ENCODE measurements at places on chromosomes 6 and 20.

- DNase-seq = no peak
Measured at GRCh38 chr6:163419413-163420288, 5.1 kb downstream of the QKI start.

DNA sequence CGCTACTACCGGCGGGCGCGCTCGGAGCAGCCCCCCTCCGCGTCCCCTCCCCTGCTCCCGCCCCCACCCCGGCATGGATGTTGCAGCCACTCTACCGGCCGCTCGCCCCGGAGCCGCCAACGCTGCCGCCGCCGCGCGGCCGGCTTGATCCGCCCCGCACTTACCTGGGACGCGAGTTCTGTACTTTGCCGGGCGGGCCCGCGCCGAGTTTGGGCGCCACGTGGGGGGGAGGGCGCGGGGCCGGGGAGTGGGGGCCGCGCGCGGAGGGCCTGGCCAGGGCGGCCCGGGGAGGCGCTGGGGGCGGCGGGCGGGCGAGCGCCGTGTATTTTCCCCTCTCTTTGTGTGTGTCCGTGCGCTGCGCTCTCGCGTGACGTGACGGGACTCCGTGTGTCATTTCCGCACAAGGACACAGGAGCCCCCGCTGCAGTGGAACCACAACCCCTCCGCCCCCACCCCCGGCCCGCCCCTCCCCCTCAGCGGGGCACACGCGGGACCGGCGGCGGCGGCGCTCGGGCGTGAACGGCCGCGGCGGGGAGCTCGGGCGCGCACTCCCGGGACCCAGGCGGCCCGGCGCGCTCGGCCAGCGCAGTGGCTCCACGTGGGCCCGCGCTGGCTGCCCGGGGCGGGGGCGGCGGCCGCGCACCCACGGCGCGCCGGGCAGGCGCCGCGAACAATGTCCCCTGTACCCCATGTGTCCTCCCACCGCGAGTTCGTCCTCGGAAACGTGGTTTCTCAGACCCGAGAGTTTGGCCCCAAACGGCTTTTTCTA is at the start of gene BEND3:
Gene BEND3, minus strand, starts transcription at position 590 of the 769 bp plus-strand sequence. CDS start 16,230 bp downstream, outside the sequence.
- peak; percentile 23 for DNase-seq

GRCh38 chr20:53751620-53752318 is 158.1 kb upstream of the ZNF217 start:
- DNase-seq = no peak

GRCh38 chr6:70538376-70538775 is 28.4 kb upstream of the SDHAF4 start:
- no peak for DNase-seq

DNA sequence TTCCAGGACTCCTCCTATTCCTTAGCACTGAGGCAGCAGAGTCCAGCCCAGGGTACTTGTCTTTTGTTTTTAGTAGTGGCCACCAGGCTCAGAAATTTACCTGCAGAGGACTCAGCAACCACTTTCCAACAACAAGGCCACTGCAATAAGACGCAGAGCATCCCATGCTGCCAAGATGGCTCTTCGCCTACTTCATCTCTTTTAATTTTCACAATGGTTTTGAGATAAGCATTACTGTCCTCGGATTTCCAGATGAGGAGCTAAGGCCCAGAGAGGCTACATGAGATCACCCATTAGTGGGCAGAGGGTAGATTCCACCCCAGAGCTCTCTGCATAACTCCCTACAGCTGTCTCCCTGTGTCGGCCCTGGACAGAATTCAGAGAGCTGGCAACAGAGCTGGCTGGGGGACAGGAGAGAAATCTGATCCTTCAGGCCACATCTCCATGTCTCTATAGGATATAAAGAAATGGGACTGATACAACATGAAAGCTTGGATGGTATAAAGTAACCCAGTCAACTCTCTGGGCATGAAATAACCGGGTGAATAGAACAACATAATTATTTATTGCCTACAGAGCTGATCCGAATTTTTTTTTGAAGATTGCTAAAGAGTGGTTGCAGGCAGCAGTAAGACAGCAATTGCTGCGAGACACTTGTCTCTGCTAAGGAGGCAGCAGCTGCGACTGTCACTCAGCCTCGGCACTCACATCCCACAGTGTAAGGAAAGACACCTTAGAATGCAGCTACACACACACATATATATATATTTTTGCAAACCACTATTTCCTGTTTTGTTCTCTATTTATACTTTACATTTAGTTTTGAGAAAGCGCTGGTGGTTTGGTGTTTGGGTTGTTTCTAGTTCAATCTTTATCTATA is 37.2 kb downstream of the SCML4 start:
- no peak for DNase-seq

DNA sequence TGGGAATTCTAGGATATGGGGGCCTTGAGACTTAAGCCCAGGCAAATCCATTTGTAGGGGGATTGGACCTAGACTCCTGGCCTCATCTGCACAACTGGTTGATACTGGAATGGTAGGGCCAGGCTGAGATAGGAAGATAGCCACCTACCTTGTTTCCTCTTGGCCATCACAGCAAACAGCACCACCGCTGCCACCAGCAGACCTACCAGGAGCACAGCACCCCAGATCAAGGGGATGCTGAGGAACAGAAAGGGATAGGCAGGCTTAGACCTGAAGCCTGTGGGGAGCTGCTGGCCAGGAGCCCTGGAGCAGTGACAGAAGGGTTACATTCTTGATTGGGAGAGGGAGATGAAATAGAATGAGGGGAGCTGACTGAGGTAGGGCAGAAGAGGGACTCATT is 3.5 kb downstream of the TREML1 start:
- no peak for DNase-seq

- no peak for DNase-seq
Measured at GRCh38 chr20:13868331-13868730, 83.5 kb downstream of the NDUFAF5 start.

DNA sequence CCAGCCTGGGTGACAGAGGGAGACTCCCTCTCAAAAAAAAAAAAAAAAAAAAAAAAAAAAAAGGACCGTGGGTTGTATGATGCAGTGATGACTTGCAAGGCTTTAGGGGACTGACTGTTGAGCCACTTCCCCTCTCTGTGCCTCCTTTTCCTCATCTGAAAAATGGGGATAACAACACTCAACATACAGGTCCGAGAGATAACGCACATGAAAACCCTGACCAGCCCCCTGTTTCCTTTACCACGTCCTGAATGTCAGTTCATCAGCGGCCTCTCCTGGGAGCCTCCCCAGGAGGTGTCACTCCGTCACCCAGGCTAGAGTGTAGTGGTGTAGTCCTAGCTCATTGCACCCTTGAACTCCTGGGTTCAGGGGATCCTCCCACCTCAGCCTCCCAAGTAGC is 3.9 kb downstream of the SLA2 start:
- DNase-seq = no peak

DNA sequence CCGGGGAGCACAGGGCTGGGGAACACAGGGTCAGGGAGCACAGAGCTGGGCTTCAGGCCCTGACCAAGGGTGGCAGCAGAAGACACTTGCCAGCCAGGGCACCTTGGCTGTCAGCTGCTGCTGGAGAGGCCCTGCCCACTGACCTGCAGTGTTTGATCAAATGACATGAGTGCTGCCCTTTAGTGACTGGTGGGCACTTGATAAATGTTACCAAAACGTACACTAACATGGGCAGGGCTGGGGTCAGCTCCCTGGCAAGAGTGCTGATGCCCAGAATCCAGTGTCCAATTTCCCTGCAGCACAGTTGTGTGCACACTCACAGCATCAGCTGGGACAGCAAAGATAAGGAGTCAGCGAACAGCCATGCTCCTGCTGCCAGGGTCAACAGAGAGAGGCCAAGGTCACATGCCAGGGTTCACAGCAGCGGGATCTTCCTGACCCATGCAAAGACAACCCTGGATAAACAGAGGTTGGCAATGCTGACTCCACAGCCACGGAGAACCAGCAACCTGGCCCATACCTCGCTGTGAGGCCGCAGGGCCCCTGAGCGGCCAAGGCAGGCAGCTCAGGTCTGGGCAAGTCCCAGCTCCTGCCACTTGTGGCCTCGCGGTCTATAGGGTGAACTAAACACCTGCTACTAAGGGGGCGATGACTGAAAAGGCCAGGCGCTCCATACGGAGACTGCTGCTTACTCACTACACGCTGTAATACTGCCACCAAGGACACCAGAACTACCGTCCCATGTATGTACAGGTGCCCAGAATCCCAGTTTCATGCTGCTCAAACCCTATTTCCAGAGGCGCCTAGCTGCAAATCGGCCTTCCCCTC is 46.3 kb downstream of the NINL start:
- DNase-seq = no peak

DNA sequence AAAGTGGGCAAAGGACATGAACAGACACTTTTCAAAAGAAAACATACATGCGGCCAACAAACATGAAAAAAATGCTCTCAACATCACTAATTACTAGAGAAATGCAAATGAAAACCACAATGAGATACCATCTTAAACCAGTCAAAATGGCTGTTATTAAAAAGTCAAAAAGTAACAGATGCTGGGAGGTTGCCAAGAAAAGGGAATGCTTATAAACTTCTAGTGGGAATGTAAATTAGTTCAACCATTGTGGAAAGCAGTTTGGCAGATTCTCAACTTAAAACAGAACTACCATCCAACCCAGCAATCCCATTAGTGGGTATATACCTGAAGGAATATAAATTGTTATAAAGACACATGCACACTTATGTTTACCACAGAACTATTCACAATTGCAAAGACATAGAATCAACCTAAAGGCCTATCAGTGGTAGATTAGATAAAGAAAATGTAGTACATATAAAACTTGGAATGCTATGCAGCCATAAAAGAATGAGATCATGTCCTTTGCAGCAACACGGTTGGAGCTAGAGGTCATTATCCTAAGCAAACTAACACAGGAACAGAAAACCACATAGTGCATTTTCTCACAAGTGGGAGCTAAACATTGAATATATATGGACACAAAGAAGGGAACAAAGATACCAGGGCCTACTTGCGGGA is 16.3 kb downstream of the CENPQ start:
- no peak for DNase-seq

GRCh38 chr6:24032896-24033688 is 92.9 kb upstream of the NRSN1 start:
- DNase-seq = no peak

GRCh38 chr20:45183084-45183483 is 8.4 kb downstream of the PI3 start:
- DNase-seq = no peak

- DNase-seq = no peak
Measured at GRCh38 chr20:31712564-31713311, 9.9 kb downstream of the BCL2L1 start.

- no peak for DNase-seq
Measured at GRCh38 chr20:12699374-12700228, 309.2 kb upstream of the SPTLC3 start.

DNA sequence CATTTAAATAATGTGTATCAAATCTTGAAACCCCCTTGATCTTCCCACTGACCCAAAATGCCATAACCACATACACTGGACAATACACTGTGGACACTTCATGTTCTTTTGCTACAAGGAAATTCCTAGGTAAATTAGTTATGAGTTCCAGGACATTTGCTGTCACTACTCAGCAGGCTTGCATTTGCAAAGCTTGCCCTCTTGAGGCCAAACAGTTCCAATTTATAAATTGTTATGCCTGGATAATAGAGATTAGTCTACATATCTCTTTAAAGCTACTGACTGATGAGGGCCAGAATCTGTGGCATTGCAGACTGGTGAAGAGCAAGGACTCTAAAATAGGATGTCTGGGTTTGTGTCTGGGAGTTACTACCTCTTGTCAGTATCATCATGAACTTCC is 17.4 kb upstream of the RAB32 start:
- DNase-seq = no peak

GRCh38 chr6:38997128-38997761 is 51.3 kb upstream of the GLP1R start:
- DNase-seq = no peak

- no peak for DNase-seq
Measured at GRCh38 chr6:134105940-134106339, 53.5 kb upstream of the SLC2A12 start.

- no peak for DNase-seq
Measured at GRCh38 chr6:143621159-143621873, 56.4 kb upstream of the PHACTR2 start.

- no peak for DNase-seq
Measured at GRCh38 chr20:50850721-50851286, 55.9 kb downstream of the BCAS4 start.

DNA sequence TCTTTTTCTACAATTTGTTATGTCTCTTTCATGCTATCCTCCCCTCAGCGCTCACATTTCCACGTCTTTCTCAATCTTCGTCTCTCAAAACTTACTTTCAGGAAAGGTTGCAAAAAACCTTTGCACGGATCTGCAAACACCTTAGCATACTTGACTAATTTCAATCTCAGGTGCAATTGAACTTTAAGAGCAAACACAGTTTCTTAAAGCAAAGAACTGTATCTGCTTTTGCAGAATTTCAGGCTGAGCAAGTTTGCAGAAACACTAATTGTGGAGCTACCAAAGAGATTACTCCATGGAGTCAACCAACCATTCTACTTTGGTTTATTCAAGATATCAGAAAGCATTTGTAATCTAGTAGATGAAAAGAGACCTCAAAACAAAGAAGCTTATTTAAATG is 668.2 kb upstream of the MARCKS start:
- DNase-seq = no peak

- DNase-seq = no peak
Measured at GRCh38 chr6:30727920-30728553, 7.9 kb downstream of the TUBB start.

- DNase-seq = peak; percentile 68
Measured at GRCh38 chr6:30102970-30103871, 9.7 kb downstream of the TRIM31 start.

DNA sequence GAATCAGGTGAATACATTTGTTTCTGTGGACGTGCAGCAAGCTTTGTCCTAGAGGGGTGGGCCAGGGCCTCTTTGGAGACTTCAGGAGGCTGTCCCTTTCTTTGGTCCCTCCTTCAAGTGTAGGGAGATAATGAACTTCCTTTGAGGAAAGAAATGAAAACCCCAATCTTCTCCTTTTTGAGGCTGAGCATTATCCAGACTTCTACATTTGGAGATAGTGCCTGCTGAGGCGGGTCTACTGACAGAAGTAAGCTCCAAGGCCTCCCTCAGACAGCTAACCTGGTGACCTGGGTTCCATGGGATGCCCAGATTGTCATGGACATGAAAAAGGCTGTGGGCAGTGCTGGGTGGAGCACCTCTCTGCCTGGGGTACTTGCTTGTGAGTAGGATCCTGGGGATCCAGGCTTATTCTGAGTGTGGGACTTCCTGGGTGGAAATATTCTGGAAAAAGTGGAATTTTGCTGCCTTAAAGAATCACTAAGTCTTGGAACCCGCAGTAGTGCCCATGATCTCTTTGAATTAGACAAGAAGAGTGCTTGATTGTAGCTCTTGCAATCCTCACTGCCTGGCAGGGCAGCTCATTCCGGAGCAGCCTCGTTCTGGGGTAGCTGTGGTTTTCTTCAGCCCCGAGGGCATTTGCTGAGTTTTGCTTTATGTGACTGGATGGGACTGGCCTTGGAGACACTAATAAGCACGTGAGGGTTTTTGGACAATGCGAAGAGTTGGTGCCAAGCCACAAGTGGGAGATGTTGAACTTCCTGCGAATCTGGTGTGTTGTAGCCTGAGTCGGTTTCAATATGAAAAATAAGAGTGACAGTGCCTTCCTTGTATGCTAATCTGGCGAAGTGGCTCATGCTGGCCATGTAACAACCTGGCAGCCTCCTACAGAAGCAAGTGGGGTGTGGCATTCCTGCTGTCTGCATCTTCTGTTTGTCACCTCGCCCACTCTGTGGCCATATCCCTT is 28.1 kb downstream of the SNRNP48 start:
- no peak for DNase-seq

GRCh38 chr6:27685279-27685678 is 212.4 kb upstream of the ZNF184 start:
- DNase-seq = no peak

GRCh38 chr6:89073840-89074239 is 6.7 kb upstream of the PNRC1 start:
- no peak for DNase-seq
